ENCODE measurements at places on chromosomes 5 and 9.

GRCh38 chr9:86662890-86663468 lies 284.3 kb downstream of the GAS1 start:
- DNase-seq, result no peak

DNA sequence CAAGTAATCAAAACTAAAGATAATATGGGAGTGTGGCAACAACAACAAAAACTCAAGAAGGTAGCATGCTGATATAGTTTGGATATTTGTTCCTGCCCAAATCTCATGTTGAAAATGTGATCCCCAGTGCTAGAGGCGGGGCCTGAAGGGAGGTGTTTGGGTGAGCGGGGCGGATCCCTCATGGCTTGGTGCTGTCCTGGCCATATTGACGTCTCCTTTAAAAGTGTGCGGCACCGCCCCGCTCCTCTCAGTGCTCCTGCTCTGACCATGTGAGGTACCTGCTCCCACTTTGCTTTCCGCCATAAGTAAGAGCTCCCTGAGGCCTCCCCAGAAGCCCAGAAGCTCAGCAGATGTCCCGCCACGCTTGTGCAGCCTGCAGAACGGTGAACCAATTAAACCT lies 25.6 kb downstream of the MED27 start:
- DNase-seq, result no peak

DNA sequence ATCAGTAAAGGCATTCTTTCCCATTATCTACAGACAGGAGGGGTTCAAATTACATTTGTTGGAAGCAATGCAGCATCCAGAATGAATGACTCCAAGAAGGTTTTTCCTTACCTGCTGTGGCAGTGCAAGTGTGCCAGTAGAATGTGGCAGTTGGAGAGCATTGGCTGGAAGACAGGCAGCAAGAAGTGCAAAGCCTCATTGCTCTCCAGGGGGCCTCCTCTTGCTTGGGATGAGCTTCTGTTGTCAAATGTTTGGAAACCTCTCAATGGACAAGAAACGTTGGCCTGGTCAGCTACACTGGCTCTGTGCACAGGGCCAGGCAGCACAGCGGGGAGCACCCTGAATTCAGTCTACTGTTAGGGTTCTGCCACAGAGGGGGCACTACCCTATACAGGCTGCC lies 226.6 kb downstream of the ADCY2 start:
- DNase-seq, result no peak

- no peak for DNase-seq
Observed at GRCh38 chr5:112283943-112284929, 134.8 kb downstream of the EPB41L4A start.

- peak; percentile 69 for DNase-seq
Observed at GRCh38 chr9:89606624-89607311, 2.0 kb downstream of the GADD45G start.

DNA sequence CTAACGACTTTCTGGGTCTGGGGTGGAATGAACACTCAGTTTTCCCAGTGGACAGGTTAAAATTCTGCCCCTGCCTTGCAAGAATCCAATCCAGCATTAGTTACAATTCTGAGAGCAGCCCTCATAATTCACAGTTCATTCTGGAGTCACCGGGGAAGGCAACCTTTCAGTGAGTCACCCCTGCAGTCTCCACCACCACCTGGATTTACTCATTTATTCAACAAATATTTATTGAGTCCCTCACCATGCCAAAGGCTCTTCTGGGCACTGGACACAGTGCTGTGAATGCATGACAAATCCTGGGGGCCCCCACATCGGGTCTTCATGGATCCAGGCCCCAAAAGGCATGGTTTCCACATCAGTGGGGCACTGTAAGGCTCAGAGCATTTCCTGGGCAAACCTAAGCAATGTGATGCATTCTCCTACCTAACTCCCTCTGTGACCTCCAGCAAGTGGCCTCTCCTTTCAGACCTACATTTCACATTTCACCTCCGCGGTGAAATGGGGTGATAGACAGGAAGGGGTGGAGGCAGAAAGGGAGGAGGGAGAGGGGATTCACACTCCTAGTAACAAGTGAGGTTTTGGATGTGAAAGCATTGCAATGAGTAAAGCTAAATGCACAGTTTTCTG lies 6.4 kb upstream of the MSX2 start:
- no peak for DNase-seq

DNA sequence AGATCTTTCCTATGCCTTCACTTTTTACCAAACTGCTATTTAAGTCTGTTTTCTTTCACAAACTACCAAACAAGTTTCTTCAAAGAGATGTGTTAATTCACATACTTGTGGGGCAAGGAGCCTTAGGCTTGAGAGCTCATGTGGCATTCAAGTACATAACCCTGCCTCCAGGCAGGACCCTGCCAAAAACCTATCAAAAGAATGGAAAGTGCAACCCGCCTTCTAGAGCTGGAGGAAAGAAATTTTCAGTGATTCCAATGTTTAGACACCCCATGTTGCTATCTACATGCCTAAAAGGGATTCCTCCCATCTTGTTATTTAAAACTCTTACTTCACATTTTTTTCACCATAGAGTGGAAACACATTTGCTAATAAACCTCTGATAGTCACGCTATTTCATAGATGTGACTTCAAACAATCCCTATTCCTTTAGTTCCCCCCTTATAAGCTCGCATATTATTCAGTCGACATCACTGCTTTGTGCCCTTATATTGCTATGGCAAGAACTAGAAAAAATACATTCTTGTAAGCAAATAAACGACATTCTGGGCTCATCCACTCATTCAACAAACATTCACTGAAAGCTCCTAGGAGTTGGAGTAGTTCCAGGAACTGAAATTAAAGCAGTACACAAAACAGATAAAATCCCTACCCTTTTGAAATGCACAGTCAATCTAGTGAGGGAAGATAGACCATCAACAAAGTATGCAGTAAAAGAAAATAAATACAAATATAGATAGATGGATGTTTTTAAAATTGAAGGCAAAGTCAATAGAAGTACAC lies 518.1 kb downstream of the ELAVL2 start:
- no peak for DNase-seq

DNA sequence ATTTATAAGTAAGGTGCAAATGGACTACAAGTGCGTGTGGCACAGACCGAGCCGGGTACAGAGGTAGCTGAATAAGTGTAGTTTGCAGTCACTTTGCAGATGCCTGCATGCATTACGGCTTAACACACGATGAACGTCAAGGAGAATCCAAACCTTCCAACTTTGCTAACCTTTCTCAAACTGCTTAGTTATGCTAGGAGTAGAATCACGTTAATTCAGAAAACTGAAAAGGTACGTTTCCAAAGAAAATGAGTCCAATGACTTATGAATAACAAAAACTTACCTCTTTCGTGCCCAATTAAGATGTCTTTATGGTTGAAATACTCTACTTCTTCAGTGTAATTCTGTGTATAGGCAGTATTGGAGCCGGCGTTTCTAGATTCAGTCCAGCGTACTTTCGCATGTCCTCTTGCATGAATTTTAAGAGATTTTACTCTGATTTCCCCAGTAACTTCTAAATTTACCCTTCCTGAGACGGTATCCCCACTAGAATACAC lies 539 bp downstream of the ARRDC3 start:
- DNase-seq, result peak; percentile 47

DNA sequence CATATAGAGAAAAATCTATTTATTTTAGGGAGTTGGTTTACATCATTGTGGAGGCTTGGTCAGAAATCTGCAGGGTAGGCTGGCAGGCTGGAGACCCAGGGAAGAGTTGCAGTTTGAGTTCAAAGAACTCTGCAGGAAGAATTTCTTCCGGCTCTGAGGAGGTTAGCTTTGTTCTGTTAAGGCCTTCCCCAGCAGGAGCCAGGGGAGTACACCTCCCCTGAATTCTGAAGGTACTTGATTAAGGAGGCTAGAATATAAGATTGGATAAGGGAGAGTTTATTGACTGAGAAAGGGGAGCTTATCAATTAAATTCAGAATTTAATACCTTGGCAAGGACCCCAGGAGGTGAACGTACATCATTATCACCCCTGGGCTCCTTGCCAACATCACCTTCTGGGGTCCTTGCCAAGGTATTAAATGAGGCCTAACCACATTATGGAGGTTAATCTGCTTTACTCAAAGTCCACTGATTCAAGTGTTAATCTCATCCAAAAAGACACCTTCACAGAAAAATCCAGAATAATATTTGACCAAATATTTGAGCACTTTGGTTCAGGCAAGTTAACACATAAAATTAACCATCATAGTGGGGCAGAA lies 351.7 kb downstream of the CWC27 start:
- DNase-seq, result no peak

DNA sequence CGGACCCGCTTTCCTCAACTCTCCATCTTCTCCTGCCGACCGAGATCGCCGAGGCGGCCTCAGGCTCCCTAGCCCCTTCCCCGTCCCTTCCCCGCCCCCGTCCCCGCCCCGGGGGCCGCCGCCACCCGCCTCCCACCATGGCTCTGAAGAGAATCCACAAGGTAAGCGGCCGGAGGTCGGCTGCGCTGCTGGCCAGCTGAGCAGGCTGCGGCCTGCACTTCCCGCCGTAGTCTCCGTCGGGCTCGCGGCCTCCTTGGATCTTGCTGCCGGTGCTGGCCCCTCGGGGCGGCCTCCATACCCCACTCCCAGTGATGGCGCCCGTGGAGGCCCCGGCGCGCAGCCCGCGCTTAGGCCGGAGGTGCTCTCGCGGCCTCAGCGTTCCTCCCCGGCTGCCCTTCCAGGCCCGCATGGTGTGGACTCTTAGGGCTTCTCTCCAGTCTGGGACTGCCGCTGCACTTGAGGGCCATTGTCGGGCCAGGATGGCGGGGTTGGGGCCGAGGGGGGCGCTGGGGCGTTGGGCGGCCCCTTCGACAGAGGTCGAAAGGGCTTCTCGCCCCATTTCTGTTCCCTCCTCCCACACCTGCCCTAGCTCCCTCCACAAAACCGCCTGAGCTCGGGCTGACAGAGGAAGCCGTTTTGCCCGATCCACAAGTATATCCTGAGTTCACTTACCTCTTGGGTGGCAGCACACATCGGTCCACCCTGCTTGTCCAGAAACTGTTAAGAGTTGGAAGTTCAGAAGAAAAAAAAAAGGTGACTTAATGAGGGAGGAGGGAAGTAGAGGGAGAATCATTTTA lies 714 bp downstream of the UBE2D2 start:
- peak; percentile 44 for DNase-seq

DNA sequence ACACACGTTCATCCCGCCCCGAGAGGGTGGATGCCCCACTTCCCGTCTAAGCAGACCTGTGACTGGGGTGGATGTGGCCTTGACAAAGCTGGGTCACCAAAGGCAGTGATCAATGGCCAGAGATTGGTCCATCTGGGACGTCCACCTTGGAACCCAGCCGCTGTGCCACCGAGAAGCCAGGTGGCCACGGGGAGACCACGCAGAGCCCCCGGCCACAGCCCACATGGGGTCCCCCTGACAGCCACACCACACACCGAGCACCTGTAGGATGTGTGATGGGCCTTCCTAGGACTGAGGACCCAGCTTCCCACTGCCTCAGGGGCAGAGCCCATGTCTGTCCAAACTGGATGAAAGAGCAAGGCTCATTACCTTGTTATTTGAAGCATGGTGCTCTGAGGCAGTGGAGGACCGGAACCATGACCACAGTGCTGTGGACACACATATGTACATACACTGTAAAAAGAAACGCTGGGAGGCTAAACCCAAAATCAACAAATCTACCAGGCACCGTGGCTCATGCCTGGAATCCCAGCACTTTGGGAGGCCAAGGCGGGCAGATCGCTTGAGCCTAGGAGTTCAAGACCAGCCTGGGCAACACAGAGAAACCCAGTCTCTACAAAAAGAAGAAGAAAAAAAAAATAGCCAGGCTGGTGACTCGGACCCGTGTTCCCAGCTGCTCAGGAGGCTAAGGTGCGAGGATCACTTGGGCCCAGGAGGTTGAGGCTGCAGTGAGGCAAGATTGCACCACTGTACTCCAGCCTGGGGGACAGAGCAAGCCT lies 50.1 kb downstream of the MRPL36 start:
- no peak for DNase-seq

- DNase-seq, result no peak
Observed at GRCh38 chr5:151912360-151912759, 12.3 kb downstream of the GLRA1 start.

GRCh38 chr5:317086-317811 lies 4.3 kb upstream of the AHRR start:
- peak; percentile 71 for DNase-seq

- no peak for DNase-seq
Observed at GRCh38 chr5:113118298-113118697, 141.7 kb downstream of the DCP2 start.

- DNase-seq, result no peak
Observed at GRCh38 chr5:121525706-121526105, 326.0 kb upstream of the FTMT start.

DNA sequence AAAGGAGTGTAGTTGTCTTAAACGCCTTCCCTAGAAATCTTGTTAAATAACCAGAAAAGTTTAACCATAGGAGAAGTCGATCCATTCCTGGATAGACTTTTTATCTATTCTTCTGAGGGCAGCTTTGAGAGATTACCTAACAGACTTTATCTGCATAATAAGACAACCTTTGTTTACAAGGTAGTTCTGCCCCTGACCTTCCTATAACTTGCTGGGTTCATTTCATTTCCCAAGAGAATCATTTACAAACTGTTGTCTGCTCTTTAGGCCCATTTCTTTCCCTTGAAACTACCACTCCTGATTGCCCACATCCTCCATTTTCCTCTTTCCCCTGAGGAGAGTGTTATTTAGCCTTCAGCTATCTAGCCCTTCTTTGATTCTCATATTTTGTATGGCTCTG lies 65.9 kb upstream of the VPS13A start:
- DNase-seq, result no peak

GRCh38 chr5:141135718-141136266 lies 786 bp downstream of the PCDHB5 start:
- DNase-seq, result no peak

GRCh38 chr9:94479757-94480156 lies 75.1 kb upstream of the PCAT7 start:
- DNase-seq, result no peak

DNA sequence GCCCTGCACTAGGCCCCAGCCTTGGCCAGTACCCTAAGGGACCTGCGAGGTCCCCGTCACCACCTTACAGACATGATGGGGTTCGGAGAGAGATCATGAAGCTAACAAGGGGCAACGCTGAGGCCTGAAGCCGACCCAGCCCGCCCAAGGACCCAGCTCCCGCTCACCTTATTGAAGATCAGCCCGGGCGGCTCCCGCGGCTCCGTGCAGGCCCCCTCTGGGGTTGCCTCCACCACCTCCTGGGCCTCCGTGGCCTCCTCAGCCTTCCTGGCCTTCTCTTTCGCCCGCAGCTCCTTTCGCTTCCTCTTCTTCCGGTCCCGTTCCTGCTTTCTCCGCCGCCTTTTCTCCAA lies 3.6 kb downstream of the SURF6 start:
- no peak for DNase-seq

DNA sequence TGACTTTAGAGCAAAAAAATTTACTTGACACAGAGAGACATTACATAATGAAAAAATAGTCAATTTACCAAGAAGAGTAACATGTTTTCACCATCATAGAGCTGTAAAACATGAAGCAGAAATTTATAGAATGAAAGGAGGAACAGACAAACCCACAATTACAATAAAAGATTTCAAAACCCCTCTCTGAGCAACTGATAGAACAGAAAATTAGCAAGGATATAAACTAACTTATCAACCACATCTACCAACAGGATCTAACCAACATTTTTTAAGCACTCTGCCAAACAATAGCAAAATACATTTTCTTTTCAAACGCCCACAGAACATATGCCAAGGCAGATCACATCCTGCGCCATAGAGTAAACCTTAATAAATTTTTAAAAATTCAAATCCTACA lies 17.9 kb downstream of the SLCO4C1 start:
- no peak for DNase-seq

GRCh38 chr9:12681620-12682019 lies 11.6 kb upstream of the TYRP1 start:
- DNase-seq, result no peak

- DNase-seq, result no peak
Observed at GRCh38 chr9:107584944-107585343, 95.4 kb upstream of the KLF4 start.

GRCh38 chr5:54171645-54172384 lies 138.6 kb downstream of the ARL15 start:
- DNase-seq, result no peak

Data from suppressor macrophage treated with lipopolysaccharide for 4 hours (primary cell).